Lung (tissue), 17 donors: ENCODE measurements at places on chromosomes 2 and 18. TPM values are rescaled to one million over a fixed set of nuclear protein-coding genes. Genes with fewer than 3 reads are reported as not detected.

DNA sequence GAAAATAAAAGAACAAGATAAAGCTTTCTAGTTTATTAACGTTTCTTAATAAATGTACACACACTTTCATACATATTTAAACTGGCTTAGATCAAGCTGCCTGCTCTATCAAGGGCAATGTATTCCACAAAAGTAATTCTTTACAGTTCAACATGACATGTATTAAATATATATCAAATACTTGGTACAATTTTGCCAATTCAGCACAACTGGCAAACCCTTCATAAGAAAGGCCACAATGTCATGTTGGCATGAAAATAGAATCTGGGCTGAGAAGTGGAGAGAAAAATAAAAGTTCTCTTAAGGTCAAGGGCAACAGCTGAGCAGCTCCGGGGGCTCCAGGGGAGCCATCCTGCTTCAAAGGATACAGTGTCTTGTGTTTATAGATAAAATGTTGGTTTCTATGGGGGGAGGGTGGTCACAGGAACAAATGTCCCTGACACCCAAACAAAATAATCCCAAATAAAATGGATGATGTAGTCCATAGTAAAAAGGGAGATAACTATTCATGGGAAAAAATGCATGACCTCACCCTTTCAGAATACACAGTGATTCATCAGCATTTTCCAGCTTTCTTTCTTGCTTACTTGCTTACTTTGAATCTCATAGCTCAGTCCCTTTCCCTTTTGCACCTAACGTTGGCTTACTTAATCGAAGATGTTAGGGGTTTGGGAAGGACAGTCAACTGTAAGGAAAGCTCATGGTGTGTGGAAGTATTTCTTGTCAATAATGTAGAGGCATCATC, 494.9 kb downstream of the NYAP2 start:
- peak; percentile 19 for DNase-seq

- DNase-seq, result no peak
Measured at GRCh38 chr2:158561054-158561453, 104.3 kb downstream of the PKP4 start.

GRCh38 chr2:129935118-129935517, 44.3 kb upstream of the RAB6C start:
- DNase-seq, result no peak

GRCh38 chr2:14234911-14235310, 397.6 kb upstream of the LRATD1 start:
- DNase-seq, result peak; percentile 23

GRCh38 chr2:24721470-24721869, 71.7 kb downstream of the PTRHD1 start:
- peak; percentile 73 for DNase-seq

DNA sequence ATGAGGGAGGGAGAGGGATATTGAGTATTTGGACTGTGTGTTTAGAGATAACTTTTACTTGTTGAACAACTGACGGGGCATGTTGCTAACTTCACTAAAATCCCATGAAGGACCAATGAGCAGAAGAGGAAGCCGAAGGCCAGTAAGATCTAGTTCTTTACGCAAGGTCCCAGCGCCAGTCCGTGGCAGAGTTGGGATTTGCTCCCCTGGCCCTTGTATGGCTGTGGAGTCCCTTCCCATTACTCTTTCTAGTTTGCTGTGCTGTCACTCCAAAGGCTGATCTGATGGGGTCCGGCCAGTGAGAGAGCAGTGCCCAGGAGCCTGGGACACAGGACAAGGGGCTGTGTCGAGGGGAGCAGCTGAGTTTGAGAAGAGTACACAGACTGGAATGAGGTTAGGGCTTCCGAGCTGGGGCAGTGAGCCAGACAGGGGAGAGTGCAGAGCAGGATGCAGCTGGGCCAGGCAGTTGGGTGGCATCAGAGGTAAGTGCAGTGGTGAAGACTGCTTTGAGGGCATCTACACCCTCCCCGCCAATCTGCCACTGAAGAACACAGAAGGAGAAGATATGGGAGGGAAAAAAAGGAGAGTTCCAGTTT, 692.9 kb upstream of the HS6ST1 start:
- DNase-seq, result no peak

DNA sequence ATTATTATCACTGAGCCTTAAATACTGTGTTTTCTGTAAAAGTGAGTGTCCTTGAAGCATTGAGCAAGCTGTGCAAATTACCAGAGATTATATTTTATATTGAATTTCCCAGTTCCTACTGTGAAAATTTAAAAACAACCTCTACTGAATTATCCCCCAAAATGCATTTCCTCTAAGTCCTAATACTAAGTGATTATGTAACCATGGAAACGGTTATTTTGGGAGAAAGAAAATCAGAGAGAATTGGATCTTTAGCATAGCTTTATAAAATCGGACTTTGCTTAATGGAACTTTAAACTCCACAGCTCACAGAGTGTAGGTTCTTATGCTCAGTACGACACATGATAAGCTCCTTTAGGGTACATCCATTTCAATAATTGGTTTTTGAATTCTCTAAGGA, 19.3 kb upstream of the CHMP1B start:
- DNase-seq, result no peak

DNA sequence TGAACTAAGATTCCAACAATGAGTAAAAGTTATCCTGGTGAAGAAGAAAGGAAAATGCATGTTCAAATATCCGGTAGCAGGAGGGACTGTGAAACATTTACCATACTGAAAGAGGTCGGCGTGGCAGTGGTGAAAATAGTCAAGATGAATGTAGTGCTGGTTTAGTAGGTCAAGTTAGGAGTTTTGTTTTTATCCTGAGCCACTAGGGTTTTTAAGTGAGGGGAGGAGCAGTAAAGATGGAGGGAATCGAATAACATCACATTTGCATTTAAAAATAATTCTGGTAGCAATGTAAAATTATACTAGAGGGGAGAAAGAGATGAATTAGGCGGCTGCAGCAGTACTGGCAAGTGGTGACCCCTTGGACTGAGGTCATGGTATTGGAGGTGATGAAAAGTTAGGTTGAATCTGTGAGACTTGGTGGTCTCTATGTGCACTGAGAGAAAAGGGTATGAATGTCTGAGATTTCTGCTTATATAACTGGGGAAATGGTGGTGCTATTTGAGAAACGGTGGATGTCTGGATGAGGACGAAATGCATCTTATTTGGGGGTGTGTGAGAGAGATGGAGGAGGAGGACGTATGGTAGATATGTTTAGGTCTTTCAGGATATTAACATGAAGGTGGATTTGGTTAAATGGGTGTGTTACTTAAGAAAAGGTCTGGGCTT, 5.9 kb downstream of the VAPA start:
- no peak for DNase-seq

GRCh38 chr2:122982936-122983335, 1042.2 kb upstream of the CNTNAP5 start:
- DNase-seq, result peak; percentile 4

GRCh38 chr18:52541056-52541455, 201.1 kb downstream of the DCC start:
- DNase-seq, result no peak

- DNase-seq, result no peak
Measured at GRCh38 chr2:230829959-230830358, 34.8 kb upstream of the ITM2C start.

GRCh38 chr2:237134321-237135230, 48.9 kb downstream of the COPS8 start:
- peak; percentile 85 for DNase-seq

The HOXD8 gene
- 1.6 TPM for total RNA-seq

The DES gene
- total RNA-seq, result 88.7 TPM

The ANO7 gene
- 0.74 TPM for total RNA-seq

The PTPRN gene
- 2.6 TPM for total RNA-seq

The REG3G gene
- total RNA-seq, result 0.43 TPM

The GPR39 gene
- total RNA-seq, result 12.4 TPM

The IL1F10 gene
- not detected for total RNA-seq

The ZAP70 gene
- total RNA-seq, result 5.1 TPM
